EH (cell line): ENCODE measurements at places on chromosomes 12 and 14.

- peak; percentile 33 for DNase-seq
These were observed 427.5 kb downstream of the SNAPC1 start for GRCh38 chr14:62189698-62190097.

- DNase-seq, result peak; percentile 98
These were observed 258.4 kb upstream of the HMGA2 start for GRCh38 chr12:65565601-65566560.

- DNase-seq, result no peak
These were observed 10.7 kb downstream of the CCDC63 start for GRCh38 chr12:110857528-110857927.

DNA sequence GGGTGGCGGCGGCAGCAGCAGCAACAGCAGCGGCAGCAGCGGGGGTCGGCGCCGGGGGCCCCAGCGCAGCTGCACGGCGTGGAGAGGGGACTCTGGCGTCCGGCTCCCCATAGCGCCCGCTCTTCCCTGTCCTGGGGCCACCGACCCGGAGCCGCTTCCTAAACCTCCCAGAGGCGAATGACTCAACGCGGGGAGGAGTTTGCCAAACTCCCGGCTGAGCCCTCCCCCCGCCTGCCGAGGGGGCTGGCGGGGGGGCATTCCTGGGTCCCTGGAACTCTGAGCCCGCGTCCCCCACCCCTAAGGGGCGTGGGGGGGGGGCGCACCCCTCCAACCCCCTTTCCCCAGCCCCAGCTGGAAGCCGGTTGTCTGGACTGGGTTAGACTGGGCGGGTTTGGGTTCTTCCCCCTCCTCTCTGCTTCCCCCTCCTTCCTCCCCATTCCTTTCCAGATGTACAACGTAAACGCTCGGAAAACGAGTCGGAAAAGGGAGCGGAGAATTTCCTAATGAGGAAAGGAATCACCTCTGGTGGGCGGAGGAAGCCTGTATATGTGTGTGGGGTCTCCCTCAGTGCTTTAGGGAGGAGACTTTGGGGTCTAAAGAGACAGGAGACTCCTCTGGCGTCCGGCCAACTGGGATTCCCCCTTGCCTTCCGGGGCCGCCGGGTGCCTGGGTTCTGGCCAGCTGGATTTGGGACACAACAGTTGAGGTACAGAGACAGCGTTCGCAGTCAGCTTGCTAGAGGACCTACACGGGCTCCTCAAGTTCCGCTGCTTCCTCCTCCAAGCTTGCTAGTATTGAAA, at the start of gene ITGA5:
ITGA5 (minus strand) TSS at position 179 of the 800 bp plus-strand sequence; CDS start at position 111, 68 bp downstream.
- peak; percentile 83 for DNase-seq

DNA sequence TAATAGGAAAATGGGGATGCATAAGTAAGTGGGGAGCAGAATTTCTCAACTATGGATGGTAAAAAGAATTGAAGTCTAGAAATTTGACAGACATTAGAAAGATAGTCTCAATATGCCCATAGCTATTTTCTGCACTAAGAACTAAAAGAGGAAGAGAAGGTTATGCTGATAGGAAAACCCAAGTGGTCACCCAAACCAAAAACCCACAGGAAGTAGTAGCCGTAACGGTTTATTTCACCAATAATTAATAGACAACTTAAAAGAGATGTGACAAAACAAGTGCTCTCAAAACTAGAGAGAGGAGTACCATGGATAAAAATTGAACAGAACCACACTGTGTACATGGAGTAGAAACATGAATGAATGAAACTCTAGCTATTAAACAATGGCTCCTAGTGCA, 295.4 kb downstream of the FSCB start:
- DNase-seq, result no peak

GRCh38 chr14:22333422-22334274, 255.4 kb downstream of the DAD1 start:
- DNase-seq, result peak; percentile 23

DNA sequence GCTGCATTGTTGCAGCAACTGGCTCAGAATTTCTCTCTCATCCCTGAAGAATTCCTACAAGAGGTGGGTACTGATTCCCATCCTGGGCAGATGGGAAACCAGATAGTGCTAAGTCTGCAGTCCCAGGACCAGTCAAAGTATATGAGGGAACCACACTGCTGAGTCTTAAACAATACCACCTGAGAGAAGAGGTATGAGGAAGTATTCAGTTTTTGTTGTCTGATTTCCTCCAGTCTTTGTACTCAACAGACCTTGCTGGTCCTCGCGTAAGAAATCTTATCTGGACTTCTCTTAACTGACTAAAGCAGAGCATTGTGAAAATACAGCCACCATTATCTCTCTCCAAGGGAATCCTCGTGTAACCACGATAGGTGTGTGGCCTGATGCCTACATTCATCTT, 3.6 kb upstream of the EDDM3A start:
- DNase-seq, result no peak

GRCh38 chr12:64392221-64392620, 1.7 kb upstream of the C12orf56 start:
- peak; percentile 56 for DNase-seq

DNA sequence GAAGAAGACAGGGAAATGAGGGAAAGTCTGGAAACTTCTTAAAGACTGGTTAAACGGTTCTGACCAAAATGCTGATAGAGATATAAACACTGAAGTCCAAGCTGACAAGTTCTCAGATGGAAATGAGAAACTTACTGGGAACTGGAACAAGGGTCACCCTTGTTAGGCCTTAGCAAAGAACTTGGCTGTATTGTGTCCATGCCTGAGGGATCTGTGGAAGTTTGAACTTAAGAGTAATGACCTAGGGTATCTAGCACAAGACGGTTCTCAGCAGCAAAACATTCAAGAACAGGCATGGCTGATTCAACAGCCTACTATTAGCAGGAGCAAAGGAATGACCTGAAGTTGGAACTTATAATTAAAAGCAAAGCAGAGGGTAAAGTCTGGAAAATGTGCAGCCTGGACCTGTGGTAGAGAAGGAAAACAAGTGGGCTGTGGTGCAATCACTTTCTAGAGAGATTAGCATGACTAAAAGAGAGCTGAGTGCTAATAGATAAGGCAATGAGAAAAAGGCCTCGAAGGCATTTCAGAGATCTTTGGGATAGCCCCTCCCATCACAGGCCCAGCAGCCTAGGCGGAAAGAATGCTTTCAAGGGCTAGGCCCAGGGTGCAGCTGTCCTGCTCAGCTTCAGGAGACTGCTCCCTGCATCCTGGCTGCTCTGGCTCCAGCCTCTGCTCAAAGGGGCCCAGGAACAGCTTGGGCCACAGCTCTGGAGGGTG, 60.3 kb downstream of the ATP2B1 start:
- DNase-seq, result peak; percentile 46

GRCh38 chr14:77098529-77099353, 683 bp downstream of the CIPC start:
- DNase-seq, result peak; percentile 25

- no peak for DNase-seq
These were observed 7.6 kb downstream of the EVL start for GRCh38 chr14:100072783-100073346.

DNA sequence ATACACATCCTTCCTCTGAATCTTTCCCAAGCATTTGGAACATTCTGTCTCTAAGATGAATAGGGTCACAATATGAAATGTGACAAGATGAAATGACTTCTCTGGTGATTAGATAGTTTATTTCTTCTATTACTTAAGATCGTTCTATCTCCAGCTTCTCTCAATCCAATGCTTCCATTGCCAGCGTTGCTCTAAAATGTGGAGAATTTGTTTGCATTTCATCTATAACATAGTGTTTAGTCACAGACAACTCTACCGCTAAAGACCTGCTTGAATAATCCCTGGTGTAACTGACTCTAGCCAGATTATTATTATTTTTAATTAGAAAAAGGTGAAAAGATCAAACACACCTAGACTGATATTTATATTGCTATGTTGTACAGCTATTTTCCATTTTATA, 184.7 kb upstream of the PRICKLE1 start:
- no peak for DNase-seq

GRCh38 chr12:75724928-75725312, 213.5 kb upstream of the KRR1 start:
- peak; percentile 93 for DNase-seq

GRCh38 chr12:52694151-52694550, 9.2 kb downstream of the KRT77 start:
- no peak for DNase-seq

DNA sequence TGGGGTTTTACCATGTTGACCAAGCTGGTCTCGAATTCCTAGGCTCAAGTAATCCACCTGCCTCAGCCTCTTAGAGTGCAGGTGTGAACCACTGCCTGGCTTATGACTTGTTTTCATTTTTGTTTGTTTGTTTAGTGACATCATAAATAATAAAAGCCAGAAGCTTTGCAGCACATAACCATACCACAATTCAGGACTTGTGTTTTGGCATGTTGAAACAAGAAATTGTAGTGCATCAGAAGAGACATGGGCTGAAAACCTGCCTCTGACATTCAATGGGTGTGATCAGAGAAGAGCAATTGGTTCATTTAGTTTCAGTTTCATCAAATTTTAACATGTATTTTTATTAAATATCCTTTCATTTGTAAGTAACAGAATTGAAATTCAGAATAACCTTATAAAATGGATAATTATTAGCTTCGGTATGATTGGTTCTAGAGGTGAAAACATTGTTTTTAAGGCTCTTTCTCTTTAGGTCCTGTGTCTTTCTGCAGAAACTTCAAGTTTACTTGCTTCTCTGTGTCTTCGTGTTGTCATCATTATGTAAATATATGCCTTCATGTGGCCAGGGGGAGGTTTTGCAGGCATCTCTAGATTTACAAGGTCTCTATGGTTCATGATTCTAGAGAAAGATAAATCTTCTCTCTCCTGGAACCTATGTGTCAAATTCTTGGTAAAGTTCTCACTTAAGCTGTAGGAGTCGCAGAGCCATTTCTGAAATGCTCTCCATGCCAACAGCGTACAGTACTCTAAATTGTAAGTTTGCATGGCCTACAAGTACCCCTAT, 312.0 kb downstream of the KCNC2 start:
- no peak for DNase-seq

DNA sequence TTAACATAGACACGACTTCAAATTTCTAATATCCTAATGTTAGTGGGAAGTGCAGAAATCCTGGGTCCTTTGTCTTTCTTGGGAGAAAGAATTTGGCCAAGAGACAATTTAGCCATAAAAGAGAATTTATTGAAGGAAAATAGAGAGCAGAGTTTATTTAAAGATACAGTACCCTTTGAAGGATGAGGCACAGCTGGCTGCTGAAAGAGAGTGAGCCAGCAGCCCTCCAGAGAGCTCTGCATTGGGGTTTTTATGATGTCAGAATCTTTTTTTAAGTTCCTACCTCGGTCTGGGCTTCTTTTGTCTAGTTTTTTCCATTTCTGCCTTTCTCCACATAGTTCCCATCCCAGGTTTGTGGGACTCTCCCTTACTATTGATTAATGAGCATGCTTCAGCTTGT, 37.5 kb downstream of the CCER1 start:
- DNase-seq, result no peak

DNA sequence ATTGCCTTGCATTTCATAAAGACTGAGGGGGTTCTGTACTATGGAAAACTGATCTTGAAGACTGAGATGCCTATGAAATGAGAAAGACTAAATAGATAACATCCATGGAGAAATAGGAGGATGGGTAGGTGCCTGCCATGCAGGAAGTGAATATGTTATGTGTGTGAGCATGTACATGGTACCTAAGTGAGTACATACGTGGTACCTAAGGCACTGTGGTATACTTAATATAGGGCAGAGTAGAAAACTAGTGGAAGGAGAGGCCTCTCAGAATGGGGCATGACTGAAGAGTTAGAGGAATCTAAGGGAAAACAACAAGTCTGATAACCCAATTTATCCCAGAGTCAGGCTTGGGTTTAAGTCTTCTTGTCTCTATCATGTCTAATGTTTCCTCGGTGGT, 161.8 kb upstream of the DCN start:
- no peak for DNase-seq

- no peak for DNase-seq
These were observed 22.4 kb upstream of the DIO3 start for GRCh38 chr14:101538878-101539277.
